ENCODE measurements at places on chromosomes 2 and 18.

GRCh38 chr2:11430729-11431128 lies 35.2 kb downstream of the E2F6 start:
- DNase-seq: no peak

- no peak for DNase-seq
Measured at GRCh38 chr18:35387152-35387571, 10.0 kb upstream of the ZNF396 start.

- DNase-seq: no peak
Measured at GRCh38 chr2:60540074-60540473, 13.4 kb downstream of the BCL11A start.

DNA sequence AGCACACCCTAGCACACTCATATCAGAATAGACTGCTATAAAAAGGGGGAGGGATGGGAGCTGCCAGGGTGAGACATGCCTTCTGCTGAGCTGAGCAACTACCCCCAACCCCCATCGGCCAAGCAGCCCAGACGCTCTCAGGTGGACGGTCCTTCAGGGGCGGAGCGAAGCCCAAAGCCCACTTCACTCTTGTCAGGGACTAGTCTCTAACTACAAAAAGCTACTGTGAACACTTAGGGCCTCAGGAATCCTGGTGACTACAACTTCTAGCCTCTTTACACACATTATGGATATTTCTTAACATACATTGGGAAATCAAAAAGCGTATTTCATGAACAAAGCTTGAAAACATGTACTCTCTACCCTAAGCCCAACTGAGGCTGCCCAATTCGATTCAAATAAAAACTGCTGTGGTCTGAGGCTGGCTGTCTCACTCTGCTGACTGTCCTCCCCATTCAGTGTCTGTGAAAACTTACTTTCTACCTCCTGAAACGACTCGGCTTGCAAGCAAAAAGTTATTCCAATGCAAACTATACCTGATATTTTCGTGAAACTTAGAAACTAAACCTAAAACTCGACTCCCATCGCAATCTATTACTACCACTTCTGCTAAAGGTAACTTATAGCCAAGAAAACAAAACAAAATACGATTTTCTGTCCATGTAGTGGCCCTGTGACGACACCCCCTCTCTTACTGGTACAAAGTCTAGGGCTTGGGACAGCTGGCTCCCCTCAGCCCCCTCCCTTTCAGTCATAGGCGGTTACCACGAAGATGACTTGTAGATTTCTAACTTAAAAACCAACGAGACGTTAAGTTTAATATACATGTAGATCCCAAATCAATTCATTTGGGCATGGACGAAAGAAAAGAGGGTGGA lies 1.2 kb downstream of the SERTAD2 start:
- DNase-seq: peak; percentile 30

DNA sequence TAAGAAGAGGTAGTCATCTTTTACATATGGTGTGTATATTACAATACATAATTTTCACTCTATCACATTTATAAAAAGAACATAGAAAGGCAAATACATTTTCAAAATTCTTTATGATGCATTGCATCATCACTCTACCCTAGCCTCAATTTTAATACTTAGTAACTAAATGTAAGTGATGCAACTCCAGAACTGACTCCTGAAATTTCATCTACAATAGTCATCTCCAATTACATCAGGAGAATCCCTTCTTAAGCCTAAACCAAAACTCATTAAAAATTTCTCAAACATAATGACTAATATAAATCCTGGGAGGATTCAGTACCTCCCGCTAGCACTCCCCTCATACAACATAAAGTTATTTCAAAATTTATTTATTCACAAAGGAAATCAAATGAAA lies 15.9 kb downstream of the TMX3 start:
- no peak for DNase-seq

- DNase-seq: no peak
Measured at GRCh38 chr2:129737660-129738527, 241.6 kb upstream of the RAB6C start.

GRCh38 chr18:78999939-79000338 lies 20.3 kb downstream of the SALL3 start:
- no peak for DNase-seq

DNA sequence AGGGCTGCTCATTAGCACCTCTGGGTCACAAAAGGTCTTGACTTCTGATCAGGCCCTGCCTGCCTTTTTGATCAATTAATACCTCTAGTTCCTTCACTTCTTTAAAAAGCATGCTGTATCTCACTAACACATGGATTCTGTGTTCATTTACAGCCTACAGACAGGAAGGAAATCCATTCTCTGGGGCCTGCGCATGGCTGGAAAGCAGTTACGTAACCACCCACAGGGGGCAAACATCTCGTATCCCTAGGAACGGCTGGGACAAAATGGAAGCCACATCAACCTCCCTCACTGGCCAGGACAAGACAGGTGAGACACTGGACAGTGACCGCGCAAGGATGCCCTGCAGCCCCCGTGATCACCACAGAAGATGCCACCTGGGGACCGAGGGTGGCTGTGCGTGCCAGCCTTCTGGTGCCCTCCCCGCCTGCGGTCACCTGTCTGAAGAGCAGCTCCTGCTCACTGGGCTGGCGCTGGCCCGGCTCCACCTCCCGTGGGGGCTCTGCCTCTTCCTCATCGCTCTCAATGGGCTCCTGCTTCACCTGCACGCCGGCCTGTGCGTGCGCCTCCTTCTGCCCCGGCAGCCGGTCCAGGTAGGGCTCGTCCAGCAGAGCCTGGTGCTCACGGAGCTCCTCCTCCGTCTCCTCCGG lies 266.9 kb downstream of the TWIST2 start:
- no peak for DNase-seq

DNA sequence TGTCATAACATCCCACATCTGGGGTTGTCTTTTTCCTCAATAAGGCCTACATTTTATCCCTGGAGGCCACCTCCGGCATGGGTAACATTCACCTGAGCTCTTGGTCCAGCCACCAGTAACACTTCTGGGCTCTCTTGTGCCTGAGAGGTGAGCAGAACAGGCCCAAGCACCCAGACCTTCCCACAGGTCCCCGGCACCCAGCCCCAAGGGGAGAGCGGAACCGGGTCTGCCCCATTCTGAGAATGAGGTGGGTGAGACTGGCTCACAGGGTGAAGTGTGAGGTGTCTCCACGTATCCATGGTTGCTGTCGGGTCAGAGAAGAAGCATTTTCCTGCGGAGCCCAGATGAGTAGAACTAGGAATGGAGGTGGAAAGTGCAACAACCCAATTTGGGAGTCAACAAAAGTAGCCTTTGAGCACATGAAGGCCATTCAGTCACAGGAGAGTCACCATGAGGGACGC lies 496.7 kb upstream of the MYT1L start:
- DNase-seq: no peak

Data from CD4-positive, alpha-beta T cell treated with Interleukin-10 for 1 hour (primary cell).